ENCODE measurements at places on chromosomes 13 and 19. TPM values are rescaled to one million over a fixed set of nuclear protein-coding genes. Genes with fewer than 3 reads are reported as not detected.
A peak's percentile ranks its signal among the peaks of the same experiment; 100 is the strongest.

DNA sequence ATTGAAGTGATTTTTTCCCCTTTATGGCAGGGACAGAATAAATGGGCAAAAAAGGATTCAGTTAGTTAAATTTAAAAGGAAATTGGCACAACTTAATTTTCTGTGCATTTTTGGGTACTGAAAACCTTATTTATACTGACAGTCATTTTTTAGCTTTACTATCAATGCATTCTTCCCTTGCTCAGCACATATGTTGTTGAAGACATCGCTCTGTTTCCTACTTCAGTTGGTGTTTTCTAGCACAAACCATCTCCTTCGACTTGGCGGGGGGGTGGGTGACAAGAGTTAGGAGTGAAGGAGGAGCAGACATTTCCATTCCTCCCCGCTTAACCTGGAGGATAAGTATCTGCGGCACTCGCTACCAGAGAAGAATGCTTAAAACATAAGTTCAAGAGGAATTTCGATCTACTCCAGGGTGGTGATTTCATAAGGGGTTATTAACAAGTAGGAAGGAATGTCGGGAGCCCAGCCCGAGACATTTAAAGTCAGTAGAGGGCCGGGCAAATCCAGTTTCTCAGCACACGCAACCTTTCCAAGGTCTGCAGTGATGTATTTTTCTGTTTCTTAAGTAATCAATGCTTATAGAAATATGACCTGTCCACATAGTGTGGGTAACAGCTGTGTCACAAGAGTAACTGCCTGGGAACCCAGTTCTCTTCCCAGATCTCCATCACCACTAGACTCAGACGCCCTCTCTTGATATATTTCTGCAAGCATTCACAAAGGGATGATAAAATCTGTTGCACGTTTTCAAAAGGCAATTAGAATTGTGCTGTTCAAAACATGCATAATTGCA is 525.8 kb downstream of the MYO16 start:
- no peaks in the 10 kb centered on the region for H3K27me3 ChIP-seq
- no peaks in the 10 kb centered on the region for H3K36me3 ChIP-seq
- no peak overlapping the region for H3K4me3 ChIP-seq

- no peaks in the 10 kb centered on the region for H3K4me1 ChIP-seq
- peaks cover 3% of the 10 kb centered on the region for H3K27me3 ChIP-seq
- no peak overlapping the region for H3K27ac ChIP-seq
These were observed 380.8 kb downstream of the KCNRG start for GRCh38 chr13:50396001-50396400.

- no peaks in the 10 kb centered on the region for H3K36me3 ChIP-seq
- no peak within 1 kb of the TSS for H3K4me3 ChIP-seq
- peaks cover 17% of the 10 kb centered on the region for H3K27me3 ChIP-seq
- H3K4me1 ChIP-seq = peaks cover 5% of the 10 kb centered on the region
- DNase-seq = no peak
These were observed at the start of gene FSTL3 for GRCh38 chr19:676339-677105. FSTL3 (plus strand) TSS chr19:676392; CDS start chr19:676424, 32 bp downstream.

- no peak overlapping the region for H3K4me3 ChIP-seq
- no peak for DNase-seq
- H3K27ac ChIP-seq = no peak overlapping the region
- no peaks in the 10 kb centered on the region for H3K27me3 ChIP-seq
These were observed 45.2 kb upstream of the MTIF3 start for GRCh38 chr13:27495551-27495950.

DNA sequence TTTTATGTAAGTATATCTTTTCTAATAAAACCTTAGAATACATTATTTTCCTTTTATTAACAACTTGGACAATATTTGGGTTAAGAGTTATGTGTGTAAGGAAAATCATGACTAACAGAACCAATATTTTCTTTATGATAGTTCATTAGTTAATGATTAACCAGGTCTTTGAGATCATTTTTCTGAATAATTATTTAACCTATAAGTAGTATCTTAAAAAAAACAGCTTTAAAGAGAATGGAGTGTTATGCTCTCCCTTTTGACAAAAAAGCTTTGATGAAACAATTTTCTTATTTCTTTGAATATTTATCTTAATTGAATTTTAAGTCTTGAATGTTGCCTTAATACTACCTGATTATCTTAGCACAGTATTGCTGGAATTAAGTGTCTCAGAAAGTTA is 3.8 kb downstream of the SLAIN1 start:
- H3K36me3 ChIP-seq = peaks cover 8% of the 10 kb centered on the region
- H3K4me3 ChIP-seq = no peak overlapping the region
- H3K4me1 ChIP-seq = peaks cover 36% of the 10 kb centered on the region
- no peaks in the 10 kb centered on the region for H3K27me3 ChIP-seq

DNA sequence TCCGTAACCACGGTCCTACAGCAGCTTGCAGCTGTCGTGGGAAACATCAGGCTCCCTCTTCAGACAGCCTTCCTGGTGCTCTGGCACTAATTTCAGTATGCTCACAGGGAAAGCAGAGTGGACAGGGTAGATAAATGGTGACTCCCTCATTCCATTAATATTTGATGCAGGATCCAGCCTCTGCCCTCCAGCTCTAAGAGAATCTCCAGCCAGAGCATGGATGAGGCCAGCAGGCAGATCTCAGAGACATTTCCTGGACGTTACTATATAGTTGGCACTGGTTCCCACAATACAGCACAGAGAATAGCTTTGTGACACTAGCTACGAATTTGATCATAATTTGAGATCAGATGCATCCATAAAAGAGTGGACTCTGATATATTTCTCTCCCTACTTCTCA is 341.4 kb downstream of the LIG4 start:
- no peak overlapping the region for H3K27ac ChIP-seq
- H3K36me3 ChIP-seq = no peaks in the 10 kb centered on the region
- no peak for DNase-seq
- no peaks in the 10 kb centered on the region for H3K4me1 ChIP-seq

GRCh38 chr19:44072543-44073401 is 813 bp downstream of the ZNF284 start:
- H3K36me3 ChIP-seq = peaks cover 30% of the 10 kb centered on the region
- H3K4me1 ChIP-seq = peaks cover 25% of the 10 kb centered on the region
- H3K27ac ChIP-seq = peak overlapping the region; percentile 83
- peak overlapping the region; percentile 82 for H3K4me3 ChIP-seq
- H3K27me3 ChIP-seq = no peaks in the 10 kb centered on the region

DNA sequence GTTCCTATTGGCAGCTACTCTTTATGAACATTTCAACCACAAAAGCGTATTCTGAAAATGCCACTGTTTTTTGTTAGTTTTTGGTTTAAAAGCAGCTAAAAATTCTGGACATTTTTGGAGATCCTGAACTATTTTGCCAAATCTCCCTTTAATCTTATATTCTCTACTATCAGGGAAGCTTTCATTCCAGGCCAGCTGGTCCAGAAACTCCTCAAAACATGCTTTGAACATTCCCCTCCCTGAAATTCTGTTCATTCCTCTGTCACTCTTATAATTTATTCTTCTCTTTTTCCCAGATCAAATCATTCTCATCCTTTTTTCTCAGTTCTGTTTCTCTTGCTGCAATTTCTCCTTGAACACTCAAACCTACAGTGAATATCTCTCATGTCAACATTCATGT is 790.9 kb upstream of the ARGLU1 start:
- no peaks in the 10 kb centered on the region for H3K27me3 ChIP-seq
- H3K4me1 ChIP-seq = no peaks in the 10 kb centered on the region
- no peaks in the 10 kb centered on the region for H3K36me3 ChIP-seq
- no peak overlapping the region for H3K4me3 ChIP-seq
- DNase-seq = no peak

DNA sequence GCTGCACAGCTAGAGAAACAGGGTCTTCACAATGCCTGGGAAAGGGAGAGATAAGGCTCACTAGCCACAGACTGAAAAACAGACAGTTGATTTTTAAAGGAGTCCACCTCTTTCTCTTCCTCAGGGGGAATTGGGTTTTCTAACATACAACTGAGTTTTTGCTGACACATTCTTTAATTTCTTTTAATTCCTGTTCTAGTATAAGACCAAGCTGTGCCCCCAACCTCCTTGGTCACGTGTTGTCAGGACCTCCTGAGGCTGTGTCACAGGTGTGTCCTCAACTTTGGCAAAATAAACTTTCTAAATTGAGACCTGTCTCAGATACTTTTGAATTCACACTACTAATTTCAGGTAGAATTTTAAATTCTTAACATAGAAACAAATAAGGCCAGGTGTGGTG is 12.1 kb upstream of the ZNF492 start:
- H3K27me3 ChIP-seq = peaks cover 6% of the 10 kb centered on the region
- no peaks in the 10 kb centered on the region for H3K4me1 ChIP-seq
- H3K36me3 ChIP-seq = no peaks in the 10 kb centered on the region
- no peak overlapping the region for H3K27ac ChIP-seq

DNA sequence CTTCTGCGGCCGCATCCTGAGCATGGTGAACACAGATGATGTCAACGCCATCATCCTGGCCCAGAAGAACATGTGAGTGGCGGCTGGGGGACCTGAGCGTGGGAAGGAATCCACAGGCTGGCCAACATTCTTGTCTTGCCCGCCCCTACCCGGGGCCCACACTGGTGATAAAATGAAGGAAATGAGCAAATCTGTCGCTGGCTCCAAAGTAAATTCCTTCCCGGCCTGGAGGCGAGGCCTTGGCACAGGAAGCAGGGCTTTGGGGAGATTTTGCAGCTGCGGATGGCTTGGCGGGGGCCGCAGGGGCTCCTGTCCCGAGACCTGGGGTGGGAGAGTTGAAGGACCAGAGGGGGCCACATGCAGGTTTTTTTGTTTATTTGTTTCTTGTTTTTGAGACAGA is 4.4 kb downstream of the KXD1 start:
- peaks cover 42% of the 10 kb centered on the region for H3K36me3 ChIP-seq
- DNase-seq = no peak
- no peak overlapping the region for H3K4me3 ChIP-seq
- H3K27me3 ChIP-seq = no peaks in the 10 kb centered on the region
- H3K4me1 ChIP-seq = peaks cover 15% of the 10 kb centered on the region

Gene TBC1D4
- total RNA-seq = 53.3 TPM

Gene IL27RA
- 48.2 TPM for total RNA-seq

Measured in activated CD8-positive, alpha-beta T cell treated with anti-CD3 and anti-CD28 coated beads for 36 hours (primary cell).